Activated CD4-positive, alpha-beta memory T cell treated with anti-CD3 and anti-CD28 coated beads, Interleukin-2, amount 10 ng/mL, durations not matched to agents 7 days and 5 days (primary cell): ENCODE measurements at places on chromosomes 1 and 21. TPM values are rescaled to one million over a fixed set of nuclear protein-coding genes. Genes with fewer than 3 reads are reported as not detected.

The OR2L3 gene
- not detected for total RNA-seq

DNA sequence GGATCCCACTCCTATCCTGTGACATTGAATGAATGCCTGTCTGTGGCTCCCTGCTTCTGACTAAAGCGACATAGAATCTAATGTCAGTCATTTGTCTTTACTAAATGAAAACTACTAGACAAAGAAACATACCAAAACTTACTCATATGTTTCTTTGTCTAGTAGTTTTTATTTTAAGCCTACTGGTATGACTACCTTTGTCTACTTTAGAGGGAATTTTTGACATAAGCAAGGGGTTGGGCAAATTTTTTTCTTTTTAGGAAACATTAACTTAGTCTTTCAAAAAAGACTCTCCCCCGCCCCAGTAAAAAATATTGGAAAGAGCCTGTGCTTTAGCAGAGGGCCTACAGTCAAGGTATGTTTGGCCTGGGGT lies 4.9 kb downstream of the NEK7 start:
- no peak overlapping the region for H3K4me3 ChIP-seq
- DNase-seq: no peak
- peaks cover 58% of the 10 kb centered on the region for H3K4me1 ChIP-seq
- no peaks in the 10 kb centered on the region for H3K27me3 ChIP-seq

DNA sequence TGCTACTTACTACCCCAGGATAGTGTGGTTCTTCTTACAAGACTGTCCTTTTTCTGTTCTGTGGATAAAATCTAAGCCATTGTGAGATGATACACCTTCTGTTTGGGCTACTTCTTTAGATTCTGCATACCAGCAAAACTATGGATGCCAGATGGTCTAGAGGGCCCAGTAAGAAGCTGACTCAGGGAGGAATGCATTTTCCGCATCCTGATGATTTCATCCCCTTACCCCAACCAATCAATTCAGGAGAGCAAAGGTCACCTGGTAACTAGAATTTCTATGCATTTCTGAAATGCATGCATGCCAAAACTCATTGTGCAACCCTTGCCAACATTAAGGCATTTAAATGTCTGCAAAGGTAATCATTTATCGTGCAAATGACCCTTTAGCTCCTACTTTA lies 285.7 kb upstream of the ZP4 start:
- no peak overlapping the region for H3K4me3 ChIP-seq
- no peak overlapping the region for H3K27ac ChIP-seq
- no peaks in the 10 kb centered on the region for H3K27me3 ChIP-seq
- H3K36me3 ChIP-seq: no peaks in the 10 kb centered on the region
- no peak for DNase-seq

- no peaks in the 10 kb centered on the region for H3K36me3 ChIP-seq
- H3K4me3 ChIP-seq: peak overlapping the region; percentile 72
- peaks cover 18% of the 10 kb centered on the region for H3K4me1 ChIP-seq
- H3K27ac ChIP-seq: no peak overlapping the region
- peaks cover 45% of the 10 kb centered on the region for H3K27me3 ChIP-seq
Observed at GRCh38 chr1:243917863-243918565, 68.0 kb upstream of the AKT3 start.

- H3K27me3 ChIP-seq: peaks cover 41% of the 10 kb centered on the region
- no peak for DNase-seq
- H3K36me3 ChIP-seq: no peaks in the 10 kb centered on the region
- no peak overlapping the region for H3K27ac ChIP-seq
Observed at GRCh38 chr1:158124034-158124433, 56.7 kb upstream of the CD1D start.

GRCh38 chr1:25922971-25923552 lies 16.8 kb upstream of the STMN1 start:
- no peak overlapping the region for H3K27ac ChIP-seq
- peaks cover 41% of the 10 kb centered on the region for H3K27me3 ChIP-seq
- peak overlapping the region; percentile 35 for H3K4me3 ChIP-seq
- no peaks in the 10 kb centered on the region for H3K36me3 ChIP-seq
- H3K4me1 ChIP-seq: peaks cover 25% of the 10 kb centered on the region
- DNase-seq: no peak

GRCh38 chr1:99673315-99673714 lies 27.4 kb downstream of the PALMD start:
- no peak for DNase-seq
- no peaks in the 10 kb centered on the region for H3K36me3 ChIP-seq
- peaks cover 21% of the 10 kb centered on the region for H3K27me3 ChIP-seq

GRCh38 chr1:76727520-76727919 lies 139.8 kb upstream of the ST6GALNAC5 start:
- no peak overlapping the region for H3K4me3 ChIP-seq
- DNase-seq: no peak
- no peaks in the 10 kb centered on the region for H3K36me3 ChIP-seq
- no peak overlapping the region for H3K27ac ChIP-seq

The CHRNB2 gene
- total RNA-seq: not detected

GRCh38 chr1:176603696-176604095 lies 140.7 kb downstream of the PAPPA2 start:
- H3K27ac ChIP-seq: no peak overlapping the region
- DNase-seq: no peak
- H3K4me1 ChIP-seq: no peaks in the 10 kb centered on the region
- no peaks in the 10 kb centered on the region for H3K27me3 ChIP-seq
- no peaks in the 10 kb centered on the region for H3K36me3 ChIP-seq

The PDXK gene
- 94.1 TPM for total RNA-seq
